Glutamatergic neuron (in vitro differentiated cells): ENCODE measurements at places on chromosomes 6 and 20.

DNA sequence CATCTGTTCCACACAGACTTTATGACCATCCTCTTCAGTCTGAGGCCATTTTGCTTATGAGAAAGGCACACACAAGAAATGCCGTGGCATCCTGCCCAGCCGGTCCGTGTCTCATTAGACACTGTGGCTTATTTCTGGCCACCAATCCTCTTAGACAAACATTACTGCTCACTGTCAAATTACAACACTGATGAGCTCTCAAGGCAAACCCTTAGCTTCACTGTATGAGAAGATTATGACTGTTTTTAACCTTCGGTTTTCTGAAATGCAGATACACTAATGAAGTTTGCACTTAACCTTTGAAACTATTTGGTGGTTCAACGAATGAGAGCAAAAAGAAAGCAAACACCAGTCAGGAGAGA, 50.5 kb upstream of the DST start:
- DNase-seq: no peak

DNA sequence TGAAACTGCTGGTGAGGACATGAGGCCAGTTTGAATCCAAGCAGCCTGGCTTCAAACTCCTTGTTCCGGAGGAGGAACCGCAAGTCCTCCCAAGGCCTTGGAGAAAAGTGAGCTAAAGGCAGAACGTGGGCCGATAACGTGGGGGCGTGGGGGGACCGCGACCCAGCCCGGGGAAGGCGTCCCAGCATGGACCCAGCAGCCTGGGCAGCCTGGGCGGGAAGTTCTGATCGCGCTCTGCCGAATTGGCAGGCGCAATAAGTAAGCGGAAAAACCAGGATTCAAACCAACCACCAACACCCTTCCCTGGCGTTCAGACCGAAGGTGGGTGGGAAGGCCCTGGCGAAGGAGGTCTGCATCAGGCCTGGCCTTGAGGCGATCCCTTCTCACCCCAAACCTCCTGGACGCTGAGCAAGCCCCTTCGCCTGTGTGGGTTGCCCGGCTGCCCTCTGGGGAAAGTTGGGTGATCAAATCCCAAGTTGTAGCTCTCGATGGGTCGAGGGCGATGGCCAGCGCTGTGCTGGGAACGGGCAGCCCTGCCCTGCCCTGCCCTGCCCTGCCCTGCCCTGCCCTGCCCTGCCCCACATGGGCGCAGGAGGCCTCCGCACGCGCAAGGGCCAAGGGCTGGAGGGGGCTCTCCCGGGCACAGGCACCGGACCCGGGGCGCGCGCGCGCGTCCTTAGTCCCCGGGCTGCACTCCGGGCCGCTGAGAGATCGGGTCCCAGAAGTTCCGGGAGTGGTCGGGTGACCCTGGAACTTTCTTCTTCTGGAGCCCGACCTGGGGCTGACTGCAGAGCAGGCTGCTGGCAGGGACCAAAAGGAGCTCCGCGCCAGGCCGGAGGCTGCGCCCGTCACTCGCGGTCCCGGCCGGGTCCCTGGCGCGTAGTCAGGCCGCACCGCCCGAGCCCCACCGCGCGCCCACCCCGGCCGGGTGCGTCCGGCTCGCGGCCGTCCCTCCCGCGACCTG, 637 bp upstream of the SLC22A3 start:
- peak; percentile 27 for DNase-seq

DNA sequence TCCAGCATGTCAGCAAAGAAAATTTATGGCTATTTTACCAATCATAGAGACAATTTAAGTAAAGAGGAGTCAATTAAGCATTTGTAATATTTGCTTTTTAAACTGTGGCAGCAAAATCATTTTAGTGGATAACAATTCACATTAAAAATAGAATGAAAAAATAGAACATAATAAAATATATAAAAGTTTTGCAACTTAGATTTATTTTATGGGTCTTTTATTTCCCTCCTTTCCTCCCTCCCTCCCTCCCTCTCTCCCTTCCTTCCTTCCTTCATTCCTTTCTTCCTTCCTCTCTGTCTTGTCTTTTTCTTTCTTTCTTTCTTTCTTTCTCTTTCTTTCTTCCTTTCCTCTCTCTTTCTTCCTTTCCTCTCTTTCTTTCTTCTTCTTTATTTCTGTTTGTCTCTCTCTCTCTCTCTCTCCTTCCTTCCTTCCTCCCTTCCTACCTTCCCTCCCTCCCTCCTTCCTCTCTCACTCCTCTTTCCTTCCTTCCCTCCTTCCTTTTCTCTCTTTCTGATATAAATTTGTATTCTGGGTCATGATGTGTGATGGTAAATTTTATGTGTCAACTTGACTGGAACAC, 610.9 kb upstream of the CITED2 start:
- no peak for DNase-seq

GRCh38 chr6:28922821-28923317, 916 bp downstream of the TRIM27 start:
- DNase-seq: no peak

GRCh38 chr6:86682297-86682696, 255.0 kb upstream of the HTR1E start:
- DNase-seq: no peak

DNA sequence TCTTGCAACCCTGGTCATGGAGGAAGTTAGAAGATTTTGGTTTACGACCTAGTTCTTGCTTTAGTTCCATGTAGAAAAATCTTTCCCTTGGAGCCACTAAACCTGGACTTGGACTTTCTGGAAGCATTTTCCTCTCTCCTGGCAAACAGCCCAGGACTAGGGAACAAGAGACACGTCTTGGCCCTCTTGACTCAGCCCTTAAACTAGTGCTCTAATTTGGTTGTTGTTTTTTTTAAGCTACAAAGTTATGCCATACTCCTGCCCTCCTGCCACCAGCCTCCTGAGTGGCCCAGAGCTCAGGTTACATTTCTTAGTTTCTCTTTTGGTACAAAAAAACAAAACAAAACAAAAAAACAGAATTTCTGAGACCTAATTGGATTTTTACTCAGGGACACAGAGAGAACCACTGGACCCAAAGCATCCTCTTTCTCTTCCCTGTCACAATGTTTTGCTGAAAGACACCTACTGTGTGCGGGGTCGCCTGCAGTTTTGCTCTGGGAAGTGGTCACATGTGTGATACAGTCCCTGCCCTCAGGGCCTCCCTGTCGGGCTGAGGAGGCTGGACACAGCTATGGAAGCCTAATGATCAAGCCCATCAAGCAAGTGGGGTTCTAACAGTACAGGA, 32.3 kb upstream of the SCUBE3 start:
- DNase-seq: no peak

DNA sequence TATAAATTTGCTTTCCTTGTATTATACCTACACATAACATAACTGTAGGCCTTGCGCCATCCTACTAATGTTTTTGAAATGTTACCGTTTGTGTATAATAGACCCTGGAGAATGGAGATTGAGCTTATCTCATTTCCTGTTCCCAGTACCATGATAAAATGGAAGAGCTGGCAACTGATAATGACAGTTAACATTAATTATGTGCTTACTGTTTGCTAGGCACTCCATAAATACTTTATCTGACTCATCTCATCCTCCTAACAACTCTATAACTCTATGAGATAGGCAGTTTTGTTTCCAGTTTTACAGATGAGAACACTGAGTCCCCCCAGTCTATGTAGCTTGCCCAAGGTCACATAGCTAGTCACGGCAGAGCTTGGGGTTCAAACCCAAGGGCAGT, 396.7 kb downstream of the SYNE1 start:
- DNase-seq: no peak

GRCh38 chr20:63544241-63544957, 3.1 kb downstream of the SRMS start:
- no peak for DNase-seq
